NB4 (cell line): ENCODE measurements at places on chromosomes 7 and 10.

GRCh38 chr10:125231116-125231812 is 70.9 kb upstream of the CTBP2 start:
- DNase-seq: no peak

GRCh38 chr10:33460505-33461294 is 126.2 kb upstream of the NRP1 start:
- no peak for DNase-seq

DNA sequence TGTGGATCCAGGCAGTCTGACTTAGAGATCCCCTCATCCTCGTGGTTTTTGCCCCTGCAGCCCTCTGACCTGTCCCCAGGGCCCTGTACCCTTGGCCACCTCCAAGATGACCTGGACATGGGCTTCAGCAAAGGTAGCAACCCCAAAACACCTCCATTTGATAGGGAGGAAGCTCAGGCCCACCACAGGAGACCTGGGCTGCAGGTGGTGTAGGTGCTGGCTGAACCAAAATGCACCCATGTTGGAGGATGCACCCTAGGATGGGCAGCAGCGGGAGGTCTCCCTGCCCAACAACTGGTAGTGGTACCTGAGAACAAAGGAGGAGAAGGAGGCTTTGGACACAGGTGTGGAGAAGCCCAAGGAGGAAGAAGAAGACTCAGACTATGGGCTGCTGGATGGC is 188.7 kb downstream of the ZNF716 start:
- DNase-seq: no peak

DNA sequence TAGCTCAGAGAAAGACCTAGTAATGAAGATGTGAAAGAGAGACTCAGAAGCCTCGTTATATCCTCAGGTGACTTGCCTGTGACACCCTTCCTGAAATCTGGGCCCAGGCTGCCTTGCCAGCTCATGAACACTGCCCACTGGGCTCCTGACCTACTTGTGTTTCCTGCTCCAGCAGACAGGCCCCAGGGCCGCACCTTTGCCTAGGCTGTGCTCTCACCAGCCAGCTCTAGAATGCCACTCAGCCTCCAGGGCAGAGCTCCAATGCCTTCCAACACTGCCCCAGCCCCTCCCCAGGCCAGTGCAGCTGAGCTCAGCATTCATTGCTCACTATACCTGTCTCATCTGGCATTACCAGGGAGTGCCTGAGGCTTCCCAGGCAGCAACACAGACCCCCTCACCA is 94.3 kb downstream of the DLG5 start:
- DNase-seq: no peak

DNA sequence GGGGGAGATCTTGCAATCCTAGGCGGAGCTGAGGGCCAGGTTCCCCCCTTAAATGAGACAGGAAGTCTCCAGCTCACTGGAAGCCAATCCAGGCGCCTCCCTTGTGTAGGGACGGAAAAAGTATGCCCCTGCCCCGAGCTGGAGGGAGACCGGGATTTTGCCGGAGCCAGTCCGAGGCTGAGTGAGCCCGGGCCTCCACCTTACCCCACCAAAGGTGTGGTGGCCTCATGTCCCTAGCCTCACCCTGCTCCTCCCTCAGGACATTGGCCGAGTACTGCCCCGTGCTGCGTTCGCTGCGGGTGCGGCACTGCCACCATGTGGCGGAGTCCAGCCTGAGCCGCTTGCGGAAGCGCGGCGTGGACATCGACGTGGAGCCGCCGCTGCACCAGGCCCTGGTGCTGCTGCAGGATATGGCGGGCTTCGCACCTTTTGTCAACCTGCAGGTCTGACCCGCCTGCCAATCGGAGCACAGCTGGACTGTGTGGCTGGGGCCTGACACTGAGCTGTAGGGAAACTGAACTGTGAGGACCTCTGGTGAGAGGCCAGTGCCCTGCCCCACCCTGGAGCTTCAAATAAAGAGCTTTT is 2.0 kb downstream of the FBXL15 start:
- peak; percentile 89 for DNase-seq

- DNase-seq: no peak
Observed at GRCh38 chr10:125000366-125001312, 58.7 kb downstream of the ZRANB1 start.

DNA sequence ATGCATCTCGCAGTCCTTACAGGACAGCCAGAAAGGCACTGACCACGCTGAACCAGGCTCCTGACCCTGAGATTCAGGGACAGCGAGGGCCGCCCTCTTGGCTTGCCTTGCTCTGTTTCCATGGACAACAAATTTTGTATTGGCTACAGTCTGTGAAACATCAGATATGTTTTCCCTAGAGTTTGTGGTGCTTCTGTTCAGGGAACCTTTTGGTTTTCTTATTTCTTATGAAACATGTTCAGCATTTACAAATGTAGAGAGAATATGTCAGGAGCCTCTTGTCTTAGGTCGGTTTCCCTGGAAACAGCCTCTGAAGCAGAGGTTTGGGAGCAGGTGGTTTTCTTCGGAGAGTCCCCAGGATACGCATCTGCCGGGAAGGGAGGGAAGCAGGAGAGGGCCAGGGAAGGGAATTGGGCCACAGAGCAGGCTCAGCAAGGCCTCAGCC is 260.1 kb downstream of the CCDC3 start:
- no peak for DNase-seq

DNA sequence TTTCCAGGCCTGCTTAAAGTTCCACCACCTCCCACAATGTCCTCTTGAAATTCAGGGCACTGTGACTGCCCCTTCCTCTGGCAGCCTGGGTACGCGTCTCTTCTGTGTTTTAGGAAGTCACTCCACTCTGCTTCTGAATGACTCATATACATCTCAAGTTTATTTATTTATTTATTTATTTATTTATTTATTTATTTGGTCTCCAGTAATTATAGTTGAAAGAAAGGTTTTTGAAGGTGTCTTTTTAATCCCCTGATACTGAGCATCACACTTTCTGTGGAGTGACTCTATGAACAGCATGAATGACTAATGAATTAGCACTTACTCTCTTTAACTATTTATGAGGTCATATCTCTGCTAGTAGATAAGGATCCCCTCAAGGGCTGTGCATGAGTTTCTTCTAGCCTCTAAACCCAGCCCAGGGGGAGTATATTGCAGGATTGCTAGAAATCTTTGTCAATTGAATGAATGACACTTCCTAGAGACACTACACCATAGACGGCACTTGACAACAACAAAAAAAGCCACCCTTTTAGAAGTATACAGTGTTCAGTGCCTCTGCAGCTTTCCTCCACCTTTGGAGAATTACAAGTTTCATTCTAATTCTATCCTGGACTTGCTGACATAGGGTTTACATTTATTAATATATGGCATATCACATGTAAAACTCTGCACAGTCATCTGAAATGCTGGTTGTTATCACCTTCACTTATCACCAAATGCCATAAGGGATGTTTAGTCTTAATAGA is 2.1 kb downstream of the MACC1 start:
- DNase-seq: peak; percentile 47

- no peak for DNase-seq
Observed at GRCh38 chr7:12090757-12091221, 120.3 kb upstream of the TMEM106B start.

- DNase-seq: no peak
Observed at GRCh38 chr7:41162612-41163011, 540.3 kb downstream of the INHBA start.

- no peak for DNase-seq
Observed at GRCh38 chr7:84216472-84216871, 21.9 kb upstream of the SEMA3A start.

- no peak for DNase-seq
Observed at GRCh38 chr10:77229704-77230103, 407.9 kb downstream of the KCNMA1 start.
